ENCODE measurements at places on chromosomes 1 and 21.

DNA sequence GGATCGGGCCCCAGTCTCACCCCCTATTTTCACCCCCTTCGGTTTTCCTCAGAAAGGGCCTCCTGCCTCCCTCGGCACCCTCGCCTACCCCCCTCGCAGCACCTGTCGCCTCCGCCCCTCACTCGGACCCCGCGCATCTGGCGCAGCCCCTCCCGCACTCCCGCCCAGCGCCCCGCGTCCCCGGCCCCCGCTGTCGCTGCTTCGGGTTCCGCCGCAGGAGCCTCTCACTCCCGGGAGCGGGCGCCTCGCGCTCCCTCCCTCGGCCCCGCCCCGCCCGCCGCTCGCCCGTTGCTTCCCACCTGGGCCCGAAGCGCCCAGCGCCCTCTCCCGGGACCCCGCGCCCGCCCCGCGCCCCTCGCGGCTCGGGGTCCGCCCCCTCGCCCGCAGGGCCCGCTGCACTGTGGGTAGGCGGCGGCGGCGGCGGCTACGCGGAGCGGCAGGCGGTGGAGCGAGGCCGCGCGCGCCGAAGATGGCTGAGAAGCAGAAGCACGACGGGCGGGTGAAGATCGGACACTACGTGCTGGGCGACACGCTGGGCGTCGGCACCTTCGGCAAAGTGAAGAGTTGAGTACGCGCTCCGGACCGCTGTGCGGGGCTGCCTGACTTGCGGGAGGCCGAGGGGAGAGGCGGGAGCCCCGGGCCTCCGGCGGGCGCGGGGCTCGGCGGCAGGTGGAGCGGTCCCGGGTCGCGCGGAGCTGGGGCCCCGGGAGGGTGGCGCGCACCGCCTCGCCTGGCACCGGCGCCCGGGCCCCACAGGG, at the start of gene PRKAA2:
Gene PRKAA2, plus strand, starts transcription at position 396 of the 758 bp plus-strand sequence. Its CDS starts 74 bp downstream, at position 470.
- DNase-seq = no peak

GRCh38 chr1:220921971-220922635, 42.9 kb downstream of the HLX start:
- no peak for DNase-seq

- no peak for DNase-seq
These were observed 106.7 kb downstream of the SLC45A1 start for GRCh38 chr1:8424539-8425116.

DNA sequence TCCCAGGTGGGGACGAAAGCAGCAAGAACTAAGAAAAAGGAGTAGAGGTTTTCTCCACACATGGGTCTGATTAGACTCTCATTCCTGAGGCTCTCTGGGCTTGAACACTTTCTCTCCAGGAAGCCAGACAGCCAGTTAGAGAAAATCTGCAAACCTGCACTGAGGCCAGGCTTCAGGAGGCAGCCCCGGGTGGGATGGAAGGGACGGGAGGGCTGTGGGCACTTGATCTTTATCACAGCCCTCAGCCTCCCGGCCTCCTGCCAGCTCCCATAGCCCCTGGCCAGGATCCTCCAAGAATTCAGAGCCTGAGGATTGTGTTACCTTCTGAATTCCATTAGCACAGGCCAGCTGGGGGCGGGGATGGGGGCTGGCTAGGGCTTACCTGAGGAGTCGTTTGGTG, 40.1 kb downstream of the SERTAD4 start:
- DNase-seq = no peak

All from CD4-positive, alpha-beta memory T cell (primary cell).